CD4-positive, alpha-beta T cell treated with Interleukin-6 for 4 hours (primary cell): ENCODE measurements at places on chromosomes 4 and X.

DNA sequence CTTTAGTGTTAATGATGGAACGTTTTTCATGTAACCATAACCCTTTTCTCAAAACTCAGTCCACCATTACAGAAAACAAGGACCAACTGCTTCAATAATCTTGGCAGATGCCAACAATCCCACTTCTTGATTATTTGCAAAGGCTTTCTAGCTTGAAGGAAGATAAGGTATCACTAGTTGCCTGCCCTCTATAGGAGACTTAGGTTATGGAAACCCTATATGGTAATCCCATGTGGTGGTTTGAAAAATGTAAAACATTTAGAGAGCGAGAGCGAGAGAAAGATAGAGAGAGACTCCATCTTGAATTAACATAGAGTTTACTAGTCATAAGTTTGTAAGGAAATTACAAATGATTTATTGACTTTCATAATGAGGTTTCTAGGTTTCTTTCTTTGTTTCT is 1627.5 kb upstream of the TENM3 start:
- no peak for DNase-seq

DNA sequence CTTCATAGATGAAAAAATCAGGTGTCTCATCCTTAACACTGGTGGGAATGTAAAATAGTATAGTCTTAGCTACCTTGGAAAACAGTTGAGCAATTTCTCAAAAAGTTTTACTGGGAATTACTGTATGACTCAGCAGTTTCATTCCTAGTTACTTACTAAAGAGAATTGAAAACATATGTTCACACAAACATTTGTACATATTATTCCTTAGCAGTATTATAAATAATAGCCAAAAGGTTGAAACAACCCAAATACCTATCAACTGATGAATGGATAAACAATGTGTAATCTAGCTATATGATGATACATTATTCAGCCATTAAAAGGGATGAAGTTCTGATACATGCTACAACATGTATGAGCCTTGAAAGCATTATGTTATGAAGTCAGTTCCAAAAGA is 41.7 kb downstream of the RBM46 start:
- DNase-seq = no peak

DNA sequence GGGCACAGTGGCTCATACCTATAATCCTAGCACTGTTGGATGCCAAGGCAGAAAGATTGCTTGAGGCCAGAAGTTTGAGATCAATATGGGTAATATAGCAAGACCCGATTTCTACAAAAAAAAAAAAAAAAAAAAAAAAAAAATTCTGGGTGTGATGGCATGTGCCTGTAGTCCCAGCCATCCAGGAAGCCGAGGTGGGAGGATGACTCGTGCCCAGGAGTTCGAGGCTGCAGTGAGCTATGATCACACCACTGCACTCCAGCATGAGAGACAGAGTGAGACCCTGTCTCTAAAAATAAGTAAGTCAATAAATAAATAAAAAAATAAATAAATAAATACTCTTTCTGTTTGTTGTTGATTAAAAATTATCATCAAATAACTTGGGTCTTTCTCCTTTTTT is 62.4 kb upstream of the BMPR1B start:
- no peak for DNase-seq

DNA sequence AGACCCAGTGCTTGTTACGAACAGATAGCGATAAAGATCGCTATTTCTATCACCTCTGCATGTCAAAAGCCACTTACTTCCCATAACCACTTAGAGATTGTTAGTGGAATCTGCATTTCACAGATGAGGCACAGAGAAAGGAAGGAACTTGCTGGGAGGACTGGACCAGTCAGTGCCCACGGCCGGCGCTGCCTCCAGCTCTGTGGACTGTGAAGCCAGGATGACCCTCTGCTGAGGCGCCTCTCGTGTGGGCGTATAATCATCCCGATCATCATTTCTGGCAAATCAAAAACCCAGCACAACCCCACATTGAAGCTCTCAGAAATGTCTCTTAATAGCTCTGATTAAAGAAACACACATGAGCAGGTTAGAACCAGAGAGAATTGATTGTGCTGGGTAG is 61.5 kb upstream of the ADRA2C start:
- DNase-seq = no peak

DNA sequence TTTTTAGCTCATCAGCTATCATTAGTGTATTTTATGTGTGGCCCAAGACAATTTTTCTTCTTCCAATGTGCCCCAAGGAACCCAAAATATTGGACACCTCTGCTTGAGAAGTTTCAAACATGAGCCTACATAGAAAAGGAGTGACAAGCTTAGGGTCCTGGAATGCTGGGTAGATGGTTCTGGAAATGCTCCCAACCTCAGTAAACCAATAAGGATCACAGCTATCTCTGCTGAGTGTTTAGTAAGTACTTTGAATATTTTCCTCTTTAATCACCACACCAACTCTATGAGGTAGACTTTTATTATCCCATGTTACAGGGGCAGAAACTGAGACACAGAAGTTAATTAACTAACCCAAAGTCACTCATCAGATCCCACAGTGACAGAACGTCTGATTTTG is 164.9 kb upstream of the KLF3 start:
- no peak for DNase-seq

GRCh38 chr4:105474099-105474518 is 247 bp upstream of the PPA2 start:
- DNase-seq = peak; percentile 84

DNA sequence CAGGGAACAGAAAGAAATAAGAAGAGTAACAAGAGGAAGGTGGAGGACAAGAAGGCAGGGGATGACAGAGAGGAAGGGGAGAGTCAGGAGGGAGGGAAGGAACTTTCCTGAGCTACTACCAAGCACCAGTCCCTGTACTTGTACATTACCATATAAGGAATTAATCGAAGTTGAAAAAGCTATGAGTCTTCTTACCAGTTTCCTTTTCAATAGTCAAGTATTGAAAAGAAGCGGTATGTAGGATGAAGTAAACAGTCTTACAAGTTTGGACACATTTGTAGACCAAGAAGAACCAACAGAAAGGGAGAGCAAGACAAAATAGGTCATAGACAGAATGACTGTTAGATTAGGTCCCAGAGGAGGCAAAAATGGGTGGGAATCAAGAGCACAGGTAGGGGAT is 629.7 kb upstream of the DIPK2B start:
- no peak for DNase-seq

DNA sequence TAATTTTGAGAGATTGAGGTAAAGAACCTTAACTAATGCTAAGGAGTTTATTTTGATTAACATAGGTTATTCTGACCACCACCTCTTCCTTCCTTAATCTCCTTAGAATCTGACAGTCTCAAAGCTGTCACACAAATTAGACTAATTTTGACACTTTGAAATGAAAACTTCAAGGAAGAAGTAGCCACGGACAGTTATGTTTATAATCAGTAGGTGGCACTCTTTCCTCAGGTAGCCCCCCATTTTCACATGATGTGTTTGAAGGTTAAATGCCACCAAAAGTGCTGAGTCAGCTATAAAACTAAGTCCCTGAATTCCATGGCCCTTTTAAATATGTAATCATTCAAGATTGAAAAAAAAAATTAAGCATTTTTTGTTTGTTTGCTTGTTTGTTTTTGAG is 22.4 kb downstream of the TMEM33 start:
- no peak for DNase-seq
